ENCODE measurements at places on chromosomes 6 and 20.
A peak's percentile ranks its signal among the peaks of the same experiment; 100 is the strongest.

DNA sequence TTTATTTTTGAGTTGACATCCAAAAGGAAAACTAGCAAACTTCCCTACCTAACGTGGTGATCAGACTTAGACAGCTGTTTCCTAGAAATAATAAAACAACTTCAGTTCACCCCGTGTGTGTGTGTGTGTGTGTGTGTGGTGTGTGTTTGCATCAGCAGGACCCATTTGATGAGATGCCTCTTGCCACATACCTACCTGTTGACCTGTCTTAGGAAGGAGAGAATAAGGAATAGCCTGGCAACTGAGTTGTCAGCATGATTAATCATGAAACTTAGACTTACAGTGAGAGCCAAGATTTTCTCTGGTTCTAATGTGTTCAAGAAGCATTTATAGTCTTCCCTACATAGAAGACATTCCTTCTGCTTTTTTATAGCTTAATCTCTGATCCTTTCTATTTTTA, 16.1 kb upstream of the PBOV1 start:
- DNase-seq: no peak

- DNase-seq: no peak
Measured at GRCh38 chr20:23528867-23529431, 38.0 kb downstream of the CST8 start.

GRCh38 chr20:50338479-50339391, 148.1 kb downstream of the CEBPB start:
- DNase-seq: no peak

DNA sequence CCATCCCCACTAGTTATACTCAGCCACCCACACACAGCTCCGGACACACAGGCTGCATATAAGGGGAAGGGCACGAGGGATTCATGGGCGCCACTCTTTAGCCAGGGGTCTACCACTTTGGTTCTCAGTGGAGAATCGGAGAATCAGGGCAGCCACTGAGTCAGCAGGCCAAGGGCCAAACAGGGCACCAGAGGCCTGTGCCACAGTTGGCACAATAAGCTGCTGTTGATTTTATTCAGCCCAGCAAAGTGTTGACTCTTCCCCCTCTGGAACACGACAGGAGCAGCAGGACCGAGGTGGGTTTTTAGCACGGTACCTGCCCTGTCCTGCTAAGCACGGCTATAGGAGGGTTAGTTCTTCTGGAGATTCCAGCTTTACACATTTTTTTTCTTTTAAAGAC, 48.3 kb downstream of the GJA10 start:
- no peak for DNase-seq

DNA sequence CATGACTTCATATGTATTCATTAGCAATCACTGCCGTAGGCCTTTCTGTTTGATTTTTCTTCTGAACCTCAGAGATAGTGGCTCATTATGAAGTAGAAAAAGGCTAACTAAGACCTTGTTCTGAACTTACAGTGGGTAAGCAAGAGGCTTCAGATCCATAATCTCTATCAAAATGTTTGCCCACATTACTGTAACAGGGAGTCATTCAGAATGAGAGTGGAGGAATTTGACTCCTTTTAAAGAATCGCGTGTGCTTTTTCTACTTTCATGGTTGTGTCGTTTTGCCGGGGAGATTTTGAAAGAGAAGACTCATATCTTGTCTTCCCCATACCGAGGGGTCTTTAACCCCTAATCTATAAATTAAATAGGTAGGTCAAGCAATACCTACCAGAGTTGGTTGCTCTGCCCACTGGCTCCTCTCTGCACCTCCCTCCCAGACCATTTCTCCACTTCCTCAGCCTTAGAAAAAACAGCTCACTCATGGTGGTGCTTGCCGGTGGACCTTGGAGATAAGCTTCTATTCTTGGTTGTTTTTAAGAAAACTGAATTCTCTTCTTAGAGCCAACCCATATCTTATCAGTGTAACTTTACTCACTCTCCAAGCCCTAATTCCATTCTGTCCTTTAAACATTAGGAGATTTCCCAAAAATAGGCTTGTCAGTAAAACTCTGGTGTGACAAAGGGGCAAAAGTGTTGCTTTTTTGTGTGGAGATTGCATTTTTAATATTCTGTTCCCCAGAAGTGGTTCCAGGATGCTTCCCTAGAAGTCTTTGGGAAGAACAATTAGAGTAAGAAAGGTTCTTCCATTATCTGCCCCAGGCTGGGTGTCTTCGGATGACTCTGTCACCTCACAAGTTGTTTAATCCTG, 56.6 kb downstream of the E2F3 start:
- no peak for DNase-seq

DNA sequence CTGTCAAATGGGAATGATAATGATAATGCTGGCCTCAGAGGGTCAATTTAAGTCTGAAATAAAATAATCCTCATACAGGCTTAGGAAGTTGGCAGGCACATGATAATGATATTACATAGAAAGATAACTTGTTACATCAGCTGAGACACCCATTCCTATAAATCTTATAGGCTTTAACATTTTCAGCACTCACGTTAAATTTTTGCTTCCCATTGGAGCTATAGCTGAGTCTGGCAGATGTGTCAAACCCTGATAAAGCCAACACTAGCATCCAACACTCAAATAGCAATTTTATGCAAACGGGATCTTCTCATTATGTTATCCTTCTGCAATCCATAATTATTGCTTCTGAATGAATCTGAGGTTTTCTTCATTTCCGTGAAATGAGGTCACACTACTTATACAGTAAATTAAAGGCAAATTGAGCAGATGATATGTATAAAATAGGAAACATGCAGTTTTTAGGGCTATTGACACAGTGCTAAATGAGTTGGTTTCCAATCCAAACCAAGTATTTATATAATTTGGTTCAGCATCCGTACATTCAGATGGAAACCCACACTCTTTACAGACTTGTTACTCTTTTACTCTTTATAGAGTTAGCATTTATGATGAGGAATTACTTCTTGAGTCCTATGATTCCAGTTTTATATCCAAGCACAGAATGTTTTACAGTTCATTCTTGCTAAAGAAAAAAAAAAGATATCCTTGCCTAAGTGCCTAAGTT, 481.6 kb downstream of the BTBD3 start:
- DNase-seq: no peak

DNA sequence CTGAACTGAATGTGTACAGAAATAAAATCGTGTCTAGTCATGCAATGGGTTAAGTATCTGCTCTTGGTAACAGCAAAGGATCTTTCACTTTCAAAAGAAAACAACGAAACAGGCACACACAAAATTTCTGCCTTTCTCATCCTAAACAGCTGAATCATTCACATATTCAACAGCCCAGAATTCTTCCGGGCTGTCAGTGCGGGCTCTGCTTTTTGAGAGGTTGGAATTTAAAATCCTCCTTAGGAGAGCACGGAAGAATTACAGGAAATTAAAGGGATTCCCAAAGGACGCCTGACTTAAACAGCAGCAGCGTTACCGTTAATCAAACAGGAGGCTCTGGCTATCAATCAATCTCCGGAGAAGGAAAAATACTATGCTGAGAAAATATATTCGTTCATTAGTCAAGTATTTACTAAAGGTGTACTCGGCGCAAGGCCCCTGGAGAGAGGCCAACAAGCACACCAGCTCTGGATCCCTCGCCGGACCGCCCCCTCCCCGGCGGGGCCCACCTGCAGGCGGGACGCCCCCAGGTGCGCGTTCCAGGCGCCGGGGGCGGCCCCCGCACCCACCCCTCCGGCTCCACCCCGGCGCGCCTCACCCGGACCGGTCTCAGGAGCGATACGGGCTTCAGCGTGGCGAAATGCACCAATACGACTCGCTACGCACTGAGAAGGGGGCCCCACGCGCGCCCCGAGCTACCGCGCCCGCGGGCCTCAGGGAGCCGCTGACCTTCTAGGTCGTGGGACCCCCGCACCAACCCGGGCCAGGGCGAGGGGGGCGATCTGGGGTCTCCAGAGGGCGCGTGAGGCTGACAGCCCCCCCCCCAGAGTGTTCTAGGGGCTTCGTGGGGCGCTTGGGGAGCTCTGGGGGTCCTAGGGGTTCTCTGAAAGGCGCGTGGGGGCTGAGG, 1.0 kb downstream of the NAPB start:
- DNase-seq: peak; percentile 51

DNA sequence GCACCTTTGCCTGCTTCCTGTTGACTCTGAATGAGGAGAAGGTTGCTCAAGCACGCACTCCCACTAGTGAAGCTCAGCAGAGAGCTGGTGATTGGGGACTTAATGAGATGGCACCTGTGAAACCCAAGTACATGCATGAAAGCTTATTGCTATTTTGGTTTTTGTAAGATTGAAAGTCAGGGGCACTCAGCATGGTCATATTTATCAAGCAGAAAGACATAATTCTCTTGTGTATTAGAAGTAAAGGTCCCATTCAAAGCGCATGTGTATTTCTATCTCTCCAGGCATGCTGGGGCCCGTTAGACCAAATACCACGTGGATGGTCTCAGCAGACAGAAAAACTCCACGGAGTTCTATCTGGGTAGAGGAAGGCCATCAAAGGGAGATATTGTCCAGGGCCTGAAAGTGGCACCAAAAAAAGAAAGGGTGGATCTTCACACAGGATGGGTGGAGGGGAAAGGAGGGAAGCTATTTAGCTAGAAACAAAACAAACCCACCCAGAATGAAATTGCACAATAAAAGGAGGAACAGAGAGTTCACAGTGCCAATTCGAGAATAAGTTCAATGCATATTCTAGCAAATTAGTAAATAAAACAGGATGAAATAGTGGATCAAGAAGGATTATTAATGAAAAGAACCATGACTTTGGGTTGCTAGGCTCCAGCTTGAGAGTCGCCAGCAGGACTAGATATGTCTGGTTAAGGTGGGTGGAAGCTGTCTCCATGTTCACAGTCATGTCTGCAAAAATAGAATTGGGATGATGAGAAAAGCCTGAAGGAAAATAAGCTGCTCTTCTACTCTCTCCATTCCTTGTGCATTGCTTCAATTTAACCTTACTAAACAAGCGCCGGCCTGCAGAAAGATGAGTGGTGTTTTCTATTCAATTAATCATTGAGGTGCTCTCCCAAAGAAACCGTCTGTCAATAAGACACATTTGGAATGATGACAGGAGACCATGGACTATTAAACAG, 224.9 kb upstream of the DTNBP1 start:
- DNase-seq: no peak

DNA sequence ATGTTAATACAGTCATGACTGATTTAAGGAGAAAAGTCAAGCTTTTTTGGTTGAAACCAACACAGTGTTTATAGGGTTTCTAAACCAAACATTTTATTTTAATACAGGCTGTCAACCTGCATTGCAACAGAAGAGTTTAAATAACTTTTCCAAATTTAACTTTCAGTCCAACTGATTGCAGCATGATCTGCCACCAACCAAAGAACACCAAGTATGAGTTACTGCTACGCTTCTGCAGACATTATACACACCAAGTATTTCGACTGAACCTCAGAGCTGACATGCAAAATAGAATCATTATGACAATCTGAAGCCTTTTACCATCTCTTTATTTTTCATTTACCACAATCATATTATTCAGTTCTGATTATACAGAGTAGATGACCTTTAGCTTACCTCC, 151.2 kb upstream of the DST start:
- no peak for DNase-seq

DNA sequence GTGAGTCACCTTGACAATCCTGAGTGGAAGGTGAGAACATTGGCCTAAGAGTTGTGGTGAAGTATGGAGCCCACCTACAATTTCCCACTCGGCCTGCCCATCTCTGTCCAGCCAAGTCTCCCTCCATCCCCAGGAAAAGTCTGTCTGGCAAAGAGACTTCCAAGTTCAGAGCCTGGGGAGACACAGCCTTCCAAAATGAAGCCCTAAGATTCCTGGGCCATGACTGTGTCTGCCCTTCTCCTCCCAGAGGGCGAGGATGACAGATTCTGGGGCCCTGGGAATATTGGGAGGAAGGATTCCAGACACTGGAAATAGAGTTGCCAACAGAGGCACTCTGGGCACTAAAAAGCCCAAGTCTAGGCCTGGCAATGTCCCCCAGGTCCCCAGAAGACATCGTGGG, 176.8 kb downstream of the NFATC2 start:
- no peak for DNase-seq

DNA sequence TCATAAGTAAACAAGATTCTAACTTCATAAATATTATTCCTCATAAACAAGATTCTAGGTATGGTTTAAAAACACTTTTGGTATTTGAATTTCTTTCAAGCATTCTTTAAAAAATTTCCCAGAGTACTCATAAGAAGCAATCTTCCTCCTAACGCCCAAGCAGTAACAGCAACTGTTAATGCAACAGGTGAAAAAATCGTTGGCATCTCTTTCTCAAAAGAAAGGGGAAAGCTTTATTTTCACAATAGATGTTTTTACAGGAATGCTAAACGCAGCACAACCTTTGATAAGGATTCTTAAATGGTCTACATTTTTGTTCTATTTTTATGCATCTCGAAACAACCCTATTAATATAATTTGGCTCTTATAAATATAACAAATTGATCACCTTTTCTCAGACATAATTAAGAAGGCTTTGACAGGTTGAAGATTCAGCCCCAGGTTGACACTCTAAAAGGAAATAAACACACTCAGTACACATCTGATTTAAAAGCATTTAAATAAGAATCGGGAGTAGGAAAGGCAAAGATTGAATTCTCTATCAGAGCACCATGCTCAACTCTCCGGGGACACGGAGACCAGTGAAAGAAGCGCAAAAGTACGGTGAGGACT, 634 bp downstream of the AHI1 start:
- DNase-seq: no peak

DNA sequence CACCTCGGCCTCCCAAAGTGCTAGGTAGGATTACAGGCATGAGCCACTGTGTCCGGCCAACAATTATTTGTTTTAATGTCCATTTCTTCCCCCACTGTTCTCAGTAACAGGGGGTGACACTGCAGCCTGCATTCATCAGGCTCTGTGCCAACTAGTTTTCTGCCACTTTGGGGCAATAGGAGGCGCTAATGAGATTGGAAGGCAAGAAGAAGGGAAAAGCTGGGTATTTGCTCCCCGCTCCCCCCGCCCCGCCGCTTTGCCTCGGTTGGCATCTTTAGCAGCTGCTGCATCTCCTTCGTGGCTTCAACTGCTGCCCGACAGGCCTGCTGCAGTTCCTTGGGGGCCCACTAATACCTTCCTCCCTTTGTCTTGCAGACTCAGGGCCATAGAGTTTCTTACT, 35.0 kb upstream of the MDGA1 start:
- no peak for DNase-seq

- no peak for DNase-seq
Measured at GRCh38 chr20:10481676-10482075, 46.6 kb downstream of the SLX4IP start.

DNA sequence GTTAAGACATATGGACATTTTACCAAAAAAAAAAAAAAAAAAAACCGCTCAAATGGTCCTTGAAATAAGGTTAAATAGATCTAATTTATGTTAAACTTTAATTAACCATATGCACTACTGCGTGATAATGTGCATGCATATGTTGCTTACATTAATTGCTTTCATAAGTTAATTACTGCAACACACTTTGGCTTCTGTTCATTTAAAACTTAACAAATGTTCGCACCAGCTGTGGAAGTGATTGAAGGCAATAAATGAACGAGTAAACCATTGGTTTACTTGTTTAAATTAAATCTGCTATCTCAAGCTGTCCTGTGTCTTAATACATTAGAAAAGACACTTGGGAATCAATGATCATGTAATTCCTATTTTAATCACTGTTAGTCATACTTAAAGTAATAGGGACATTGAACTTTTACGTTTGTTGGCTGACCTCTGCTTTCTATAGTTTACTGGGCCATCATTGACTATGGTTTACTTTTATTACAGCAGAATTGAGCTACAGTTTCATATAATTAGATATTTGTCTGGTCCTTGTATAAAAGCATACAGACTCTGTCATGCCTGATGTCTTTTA, 294.7 kb downstream of the KHDC1L start:
- no peak for DNase-seq

GRCh38 chr20:38776363-38776762, 28.1 kb downstream of the ACTR5 start:
- no peak for DNase-seq

GRCh38 chr6:44065443-44066140, 61.7 kb downstream of the MRPL14 start:
- no peak for DNase-seq

All from right forelimb (tissue), 1 donor.